Stimulated activated naive B cell treated with anti-CD40 and anti-IgM and Interleukin-4, amounts not matched to agents 10 μg/mL and 1 μg/mL and 100 μg/mL, for 72 hours (primary cell): ENCODE measurements at places on chromosomes 11 and 22.

GRCh38 chr11:81792416-81792815, 941.2 kb downstream of the FAM181B start:
- no peak for DNase-seq

- no peak for DNase-seq
Measured at GRCh38 chr22:25090225-25090890, 109.3 kb upstream of the CRYBB3 start.

GRCh38 chr22:48705917-48706605, 1121.6 kb downstream of the BRD1 start:
- DNase-seq, result no peak

- no peak for DNase-seq
Measured at GRCh38 chr11:43976863-43977262, 34.4 kb downstream of the C11orf96 start.

- DNase-seq, result peak; percentile 14
Measured at GRCh38 chr22:32475468-32476010, 928 bp downstream of the FBXO7 start.

- no peak for DNase-seq
Measured at GRCh38 chr11:2096919-2097301, 42.3 kb downstream of the IGF2 start.

- DNase-seq, result no peak
Measured at GRCh38 chr11:107545101-107545514, 20.4 kb downstream of the ALKBH8 start.

- DNase-seq, result no peak
Measured at GRCh38 chr11:119830400-119830799, 101.4 kb upstream of the NECTIN1 start.

GRCh38 chr11:92531065-92531739, 306.6 kb downstream of the FAT3 start:
- no peak for DNase-seq

DNA sequence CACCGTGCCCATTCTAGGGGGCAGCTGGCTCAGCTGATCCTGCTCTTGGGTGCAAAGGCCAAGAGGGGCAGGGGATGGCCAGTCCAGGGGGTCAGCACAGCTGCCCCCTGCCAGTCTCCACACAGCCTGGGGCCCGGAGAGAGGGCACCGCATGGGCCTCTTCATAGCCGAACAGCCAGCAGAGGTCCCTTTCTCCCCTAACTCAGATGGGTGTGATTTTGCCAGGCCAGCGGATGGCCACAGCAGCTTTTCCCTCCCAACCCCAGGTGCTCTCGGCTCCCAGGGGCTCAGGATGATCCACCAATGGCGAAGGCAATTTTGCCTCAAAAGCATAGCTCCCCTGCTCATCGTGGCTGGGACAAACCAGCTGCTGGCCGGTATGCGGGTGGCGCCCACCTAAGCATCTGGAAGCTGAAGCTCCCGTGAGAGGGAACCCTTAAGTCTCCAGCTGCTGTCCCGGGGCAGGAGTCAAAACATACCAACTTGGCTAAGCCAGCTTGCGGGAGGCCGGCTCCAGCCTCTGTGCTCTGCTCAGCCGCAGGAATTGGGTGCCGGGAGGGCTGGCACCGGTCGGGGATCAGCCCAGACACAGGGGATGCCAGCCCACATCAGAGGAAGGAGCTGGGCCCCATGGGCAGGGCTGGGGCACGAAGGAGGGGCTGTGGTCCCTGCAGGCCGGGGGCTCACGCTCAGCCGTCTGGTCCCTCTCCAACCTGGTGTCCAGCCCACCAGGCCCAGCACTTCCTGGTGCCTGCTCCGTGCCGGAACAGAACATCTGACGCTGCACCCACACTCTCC, 30.5 kb upstream of the GNB1L start:
- DNase-seq, result no peak
